Stimulated activated CD8-positive, alpha-beta memory T cell treated with anti-CD3 and anti-CD28 coated beads, Interleukin-12 subunit alpha, Interleukin-12 subunit beta, amount 100 ng/mL, for 1 hour (primary cell): ENCODE measurements at places on chromosomes 7 and 10.
A peak's percentile ranks its signal among the peaks of the same experiment; 100 is the strongest.

- DNase-seq = peak; percentile 61
These were observed 21.4 kb upstream of the VOPP1 start for GRCh38 chr7:55593515-55594318.

- DNase-seq = no peak
These were observed 321.7 kb upstream of the LRGUK start for GRCh38 chr7:133805426-133805825.

DNA sequence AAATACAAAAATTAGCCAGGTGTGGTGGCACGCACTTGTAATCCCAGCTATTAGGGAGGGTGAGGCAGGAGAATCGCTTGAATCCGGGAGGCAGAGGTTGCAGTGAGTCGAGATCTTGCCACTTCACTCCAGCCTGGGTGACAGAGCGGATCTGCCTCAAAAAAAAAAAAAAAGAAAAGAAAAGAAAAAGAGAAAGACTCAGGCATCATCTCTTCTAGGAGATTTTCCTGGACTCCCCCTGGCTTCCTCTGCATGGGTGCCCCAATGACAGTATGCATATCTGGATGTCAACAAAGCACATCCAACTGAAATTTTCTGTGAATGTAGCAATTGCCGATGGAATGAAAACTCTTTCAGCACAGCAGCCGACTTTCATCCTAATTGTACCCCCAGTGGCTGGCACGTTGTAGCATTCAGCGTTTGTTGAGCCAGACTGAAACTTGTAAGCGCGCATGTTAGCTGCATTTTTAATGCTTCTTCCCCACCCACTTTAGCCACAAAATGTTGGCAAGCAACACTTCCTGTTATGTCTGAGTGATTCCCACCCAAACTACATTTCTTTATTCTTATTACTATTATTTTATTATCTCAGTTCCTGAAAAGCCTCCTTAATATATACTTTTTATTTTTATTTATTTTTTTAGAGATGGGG lies 70.2 kb downstream of the PRTFDC1 start:
- no peak for DNase-seq

GRCh38 chr10:84632866-84633265 lies 304.5 kb downstream of the CCSER2 start:
- no peak for DNase-seq

DNA sequence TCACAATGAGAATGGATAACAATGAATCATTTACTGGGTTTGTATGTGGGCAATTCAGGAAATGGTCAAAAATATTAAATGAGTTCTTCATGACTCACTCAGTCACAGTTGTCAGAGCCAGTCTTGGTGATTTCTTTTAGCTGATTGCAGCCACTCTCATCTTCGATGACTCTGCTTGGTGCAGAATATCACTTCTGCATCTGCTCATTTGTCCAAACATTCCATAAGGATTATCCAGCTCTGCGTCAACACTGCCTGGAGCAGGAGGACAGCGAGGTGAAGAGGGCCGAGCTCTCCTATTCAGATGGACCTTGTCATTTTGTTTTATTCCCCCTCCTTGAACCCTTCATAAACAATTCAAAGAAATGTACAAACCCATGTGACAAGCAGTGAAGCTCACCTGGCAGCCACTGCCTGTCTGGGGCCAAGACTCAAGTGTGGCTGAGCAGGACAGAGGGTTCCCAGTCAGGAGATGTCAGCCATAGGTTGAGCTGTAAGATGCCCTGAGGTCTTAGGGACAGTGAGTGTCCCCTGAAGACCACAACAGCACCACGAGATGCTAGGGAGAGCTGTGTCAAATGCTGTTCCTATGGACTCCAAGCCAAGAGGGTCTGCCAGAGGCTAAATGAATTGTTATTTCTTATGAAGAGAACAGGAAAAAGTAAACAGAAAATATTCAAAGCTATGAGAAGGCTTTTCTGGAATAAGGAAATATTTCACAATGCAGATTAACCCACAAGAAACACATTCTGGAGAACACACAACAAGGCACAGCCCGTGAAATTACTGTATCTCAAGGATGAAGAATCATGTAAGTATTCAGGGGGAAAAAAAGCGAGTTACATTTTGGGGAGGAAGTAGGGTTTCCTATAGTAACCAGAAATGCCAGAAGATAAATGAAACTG lies 33.1 kb upstream of the EGFR start:
- DNase-seq = no peak

DNA sequence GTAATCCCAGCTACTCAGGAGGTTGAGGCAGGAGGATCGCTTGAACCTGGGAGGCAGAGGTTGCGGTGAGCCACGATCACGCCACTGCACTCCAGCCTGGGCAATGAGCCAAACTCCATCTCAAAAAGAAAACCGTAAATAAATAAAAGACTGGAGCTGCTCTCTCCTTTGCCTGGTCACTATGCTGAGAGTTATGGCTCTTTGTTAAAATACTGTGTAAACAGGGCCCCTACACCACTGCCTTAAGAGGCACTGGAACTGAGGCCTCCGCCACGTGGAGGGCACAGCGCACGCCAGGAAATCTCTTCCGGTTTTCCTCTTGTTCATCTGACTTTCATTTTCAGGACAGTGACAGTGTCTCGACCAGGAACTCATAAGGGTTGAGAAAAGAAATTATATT lies 123.3 kb downstream of the PAXIP1 start:
- DNase-seq = no peak

- no peak for DNase-seq
These were observed 8.1 kb downstream of the APBB1IP start for GRCh38 chr10:26446258-26446657.

- DNase-seq = no peak
These were observed at the start of gene FAM131B for GRCh38 chr7:143362131-143363015. Gene FAM131B (minus strand): TSS chr7:143362713. CDS start chr7:143362603, 110 bp downstream.

- no peak for DNase-seq
These were observed 781.1 kb downstream of the INHBA start for GRCh38 chr7:40921589-40922315.

DNA sequence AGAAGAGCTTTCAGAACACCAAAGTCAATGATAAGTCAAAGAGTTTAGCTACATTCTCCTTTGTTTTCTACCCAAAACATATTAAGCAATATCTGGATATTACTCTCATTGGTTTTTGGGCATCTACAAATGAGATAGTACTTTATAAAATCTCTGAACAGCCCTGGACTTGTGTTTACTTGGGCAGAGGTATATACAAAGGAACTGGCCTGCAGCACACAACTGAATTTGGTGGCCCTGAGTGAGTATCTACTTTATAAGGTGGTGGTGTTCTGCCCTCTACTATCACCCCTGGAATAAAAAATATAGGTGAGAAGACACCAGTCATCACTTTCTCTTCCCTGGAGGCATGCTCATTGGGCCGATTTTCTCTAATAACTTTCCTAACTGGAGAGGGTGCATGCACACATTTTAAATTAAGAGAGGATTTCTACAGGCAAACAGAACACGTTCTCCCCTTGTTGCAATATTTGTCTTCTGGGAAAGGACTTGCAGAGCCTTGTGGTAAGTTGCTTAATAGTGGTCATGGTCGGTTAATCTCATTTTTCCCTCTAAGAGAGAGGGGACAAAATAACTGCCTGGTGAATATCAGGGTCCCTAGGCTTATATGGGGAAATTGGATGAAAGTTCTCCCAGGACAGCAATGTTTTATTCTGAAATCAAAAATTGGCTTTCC lies 41.1 kb downstream of the OTUD1 start:
- no peak for DNase-seq

- DNase-seq = no peak
These were observed 380.9 kb upstream of the ADARB2 start for GRCh38 chr10:2118201-2118600.

- DNase-seq = no peak
These were observed 17.8 kb downstream of the ASB4 start for GRCh38 chr7:95503271-95504131.

DNA sequence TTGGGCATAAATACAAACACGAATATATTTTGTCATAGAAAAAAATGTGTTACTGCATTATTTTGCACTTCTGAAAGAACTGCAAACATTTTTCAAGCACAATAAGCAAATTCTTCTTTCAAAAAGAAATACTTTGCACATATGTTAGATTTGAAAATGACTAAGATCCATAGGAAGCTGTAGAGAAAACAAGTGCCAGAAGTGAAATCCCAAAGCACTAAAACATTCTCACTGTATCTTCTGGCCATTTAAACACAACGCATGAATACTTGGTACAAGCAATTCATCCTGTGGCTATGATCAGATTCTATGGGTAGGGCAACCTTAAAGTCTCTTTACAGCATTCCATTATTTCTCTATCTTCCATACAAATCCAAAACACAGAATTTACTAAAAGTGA lies 225.4 kb upstream of the IMMP2L start:
- no peak for DNase-seq

DNA sequence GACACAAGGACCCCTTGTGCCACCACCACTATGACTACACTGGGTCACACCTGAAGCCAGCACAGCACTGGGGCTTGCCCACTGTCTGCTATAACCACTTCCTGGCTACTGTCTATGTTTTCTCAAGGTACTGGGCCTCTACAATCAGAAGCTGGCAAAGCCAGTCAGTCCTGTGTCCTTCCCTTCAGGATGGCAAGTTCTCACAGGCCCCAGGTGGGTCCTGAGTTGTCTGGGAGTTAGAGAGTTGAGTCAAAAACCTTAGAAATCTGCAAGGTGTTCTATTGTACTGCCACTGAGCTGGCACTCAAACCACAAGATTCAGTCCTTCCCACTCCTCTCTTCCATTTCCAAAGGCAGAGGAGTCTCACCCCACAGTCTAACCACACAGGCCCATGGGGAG lies 705.5 kb downstream of the IPMK start:
- no peak for DNase-seq

GRCh38 chr10:126663328-126663727 lies 7.2 kb downstream of the C10orf90 start:
- peak; percentile 1 for DNase-seq
